ENCODE measurements at places on chromosomes 7 and 10.

DNA sequence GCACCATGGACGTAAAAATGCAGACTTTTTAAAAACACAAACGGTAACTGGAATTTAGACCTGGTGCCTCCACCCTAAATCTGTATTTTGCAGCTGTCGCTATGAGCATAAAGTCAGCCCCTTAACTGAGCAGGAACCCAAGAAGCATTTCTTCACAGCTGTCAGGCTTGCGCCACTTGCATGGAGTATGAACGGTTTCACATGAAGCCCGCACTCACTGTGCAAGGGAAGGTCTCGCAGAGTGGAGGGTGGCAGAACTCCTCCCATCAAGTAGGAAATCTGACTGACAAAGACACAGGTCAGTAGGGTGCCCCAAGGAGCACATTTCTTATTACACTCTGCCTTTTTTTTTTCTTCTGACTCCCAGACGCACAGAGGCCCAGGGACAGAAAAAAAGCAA, 58.5 kb downstream of the ELMO1 start:
- DNase-seq: no peak

DNA sequence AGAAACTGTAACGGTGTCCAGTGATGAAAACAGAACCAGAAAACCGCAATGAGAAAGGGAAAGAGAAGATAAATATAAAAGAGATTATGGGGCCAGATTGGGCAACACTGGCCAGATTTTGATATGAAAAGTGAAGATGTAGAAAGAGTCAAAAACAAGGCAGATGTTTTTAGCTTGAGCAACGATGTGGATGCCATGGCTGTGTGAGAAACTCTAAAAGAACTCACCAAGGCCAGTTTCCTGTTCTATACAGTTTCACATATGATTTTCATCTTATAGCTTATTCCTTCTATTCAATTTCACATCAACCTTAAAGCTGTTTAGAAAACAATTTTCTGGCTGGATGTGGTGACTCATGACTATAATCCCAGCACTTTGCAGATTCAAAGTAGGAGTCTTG, 36.3 kb downstream of the CSTF2T start:
- no peak for DNase-seq

DNA sequence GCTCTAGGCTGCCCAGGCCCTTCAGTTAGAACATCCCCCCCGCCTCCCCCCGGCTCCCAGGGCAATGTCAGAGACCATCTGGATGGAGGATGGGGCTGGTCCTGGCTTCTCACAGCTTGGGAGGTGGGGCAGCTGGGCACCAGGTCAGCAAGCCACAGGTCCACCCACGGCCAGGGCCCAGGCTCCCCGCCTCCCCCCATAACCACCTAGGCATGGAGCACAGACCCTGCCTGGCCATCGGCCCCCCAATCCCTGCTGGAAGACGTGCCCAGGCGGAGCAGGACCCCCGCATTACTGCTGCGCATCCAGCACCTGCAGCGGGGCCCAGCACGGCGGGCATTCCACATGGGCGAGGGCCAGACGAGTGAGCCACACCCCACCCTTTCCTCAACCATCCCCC, 169.6 kb downstream of the ELFN1 start:
- DNase-seq: no peak

- DNase-seq: no peak
Measured at GRCh38 chr7:22255834-22256233, 101.1 kb downstream of the RAPGEF5 start.

DNA sequence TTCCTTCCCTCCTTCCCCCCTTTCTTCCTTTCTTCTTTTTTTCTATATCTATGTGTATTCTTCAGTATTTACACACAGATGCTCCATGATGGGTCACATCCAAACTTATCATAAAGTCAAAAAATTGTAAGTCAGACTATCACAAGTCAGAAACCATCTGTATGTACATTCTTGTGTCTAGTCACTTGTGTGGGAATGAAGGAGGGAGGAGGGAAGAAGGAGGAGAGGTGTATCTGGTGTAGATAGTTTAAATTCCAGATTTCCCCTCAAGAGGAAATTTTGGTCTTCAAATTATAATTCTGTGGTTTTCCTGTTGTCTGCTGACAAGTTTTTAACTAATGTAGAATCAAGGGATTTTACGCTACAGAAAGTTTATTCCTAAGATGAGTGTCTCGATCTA, 287.2 kb downstream of the ETV1 start:
- no peak for DNase-seq

DNA sequence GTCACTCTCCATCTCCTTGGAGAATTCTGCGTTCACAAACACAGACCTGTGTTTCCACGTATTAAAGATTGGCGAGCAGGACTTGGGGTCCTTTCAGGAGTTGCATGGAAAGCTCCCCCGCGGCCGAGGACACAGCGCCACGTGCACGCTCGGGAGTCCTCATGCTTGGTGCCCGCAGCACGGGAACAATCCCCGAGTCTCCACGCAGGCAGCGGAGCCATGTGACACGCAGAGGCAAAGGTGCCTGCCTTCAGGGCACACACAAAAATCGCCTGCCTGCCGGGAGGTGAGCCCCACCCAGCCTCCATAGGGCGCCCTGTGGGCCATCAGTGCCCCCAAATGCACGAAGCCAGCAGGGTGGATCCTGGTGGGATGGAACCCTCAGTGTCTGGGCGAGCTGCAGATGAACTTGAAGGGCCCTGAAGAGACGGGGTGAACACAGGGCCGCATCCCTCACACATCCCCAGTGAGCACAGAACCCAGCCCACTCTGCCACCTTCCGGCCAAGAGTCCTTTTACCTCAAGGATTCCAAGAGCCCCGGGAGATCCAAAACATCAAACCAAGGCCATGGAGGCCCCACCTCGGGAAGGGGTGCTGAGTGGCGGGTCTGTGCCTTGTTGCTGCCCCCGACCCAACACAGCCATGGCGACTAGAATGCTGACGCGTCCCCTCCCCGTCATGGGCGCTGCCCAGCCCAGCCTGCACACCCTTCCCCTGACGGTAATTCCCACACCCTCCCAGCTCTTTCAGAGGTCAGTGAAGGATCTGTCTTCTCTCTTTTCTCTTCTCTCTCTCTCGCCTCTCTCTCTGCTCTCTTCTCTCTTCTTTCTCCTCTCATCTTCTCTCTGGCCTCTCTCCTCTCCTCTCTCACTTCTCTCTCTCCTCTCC, 55.9 kb downstream of the CFAP46 start:
- DNase-seq: peak; percentile 20

- peak; percentile 48 for DNase-seq
Measured at GRCh38 chr10:70537398-70538194, 59.0 kb downstream of the PALD1 start.

DNA sequence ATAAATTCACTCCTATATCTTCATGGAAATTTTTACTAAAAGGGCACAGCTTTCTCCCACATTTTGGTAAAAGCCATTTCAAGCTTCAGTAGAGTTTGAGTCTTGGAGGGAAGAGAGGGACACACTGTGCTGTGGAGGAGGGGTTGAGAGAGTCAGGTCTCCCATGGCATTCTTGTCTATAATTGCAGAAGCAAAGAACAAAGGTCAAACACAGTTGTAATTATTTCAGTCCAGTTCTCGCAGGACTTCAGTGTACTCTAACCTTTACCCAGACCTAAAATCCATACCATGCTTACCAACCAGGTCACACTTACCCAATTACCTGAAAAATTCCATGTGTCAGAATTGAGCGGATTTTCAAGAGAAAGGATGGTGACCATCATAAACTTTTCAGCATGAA, 298.4 kb downstream of the XPNPEP1 start:
- no peak for DNase-seq

GRCh38 chr10:64346389-64346788, 825.2 kb downstream of the REEP3 start:
- DNase-seq: no peak

DNA sequence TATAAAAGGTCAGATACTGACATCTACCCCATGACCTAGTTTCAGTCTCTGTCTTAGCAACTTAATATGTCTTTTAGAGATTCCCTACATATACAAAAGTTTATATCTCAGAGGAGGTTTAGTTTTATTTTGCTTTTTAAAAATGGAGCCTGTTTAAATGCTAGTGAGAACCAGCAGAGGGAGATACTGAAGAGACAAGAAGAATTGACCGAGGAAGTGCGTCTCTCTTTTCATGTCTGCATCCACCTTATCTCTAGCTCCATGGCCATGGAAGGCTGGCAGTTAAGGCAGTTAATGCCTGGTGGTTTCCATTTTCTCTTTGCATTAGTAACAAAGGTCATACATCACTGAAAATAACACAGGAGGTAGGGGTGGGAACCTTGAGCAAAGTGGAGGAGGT, 10.7 kb downstream of the SUV39H2 start:
- DNase-seq: no peak

- DNase-seq: no peak
Measured at GRCh38 chr7:134891696-134892678, 94.3 kb upstream of the AGBL3 start.

- no peak for DNase-seq
Measured at GRCh38 chr7:105826143-105826542, 50.3 kb downstream of the ATXN7L1 start.

Data from activated T-cell treated with anti-CD3 and anti-CD28 coated beads, Interleukin-2, amount 50 U/mL, for 24 hours (primary cell).